ENCODE measurements at places on chromosomes 12 and 14.

DNA sequence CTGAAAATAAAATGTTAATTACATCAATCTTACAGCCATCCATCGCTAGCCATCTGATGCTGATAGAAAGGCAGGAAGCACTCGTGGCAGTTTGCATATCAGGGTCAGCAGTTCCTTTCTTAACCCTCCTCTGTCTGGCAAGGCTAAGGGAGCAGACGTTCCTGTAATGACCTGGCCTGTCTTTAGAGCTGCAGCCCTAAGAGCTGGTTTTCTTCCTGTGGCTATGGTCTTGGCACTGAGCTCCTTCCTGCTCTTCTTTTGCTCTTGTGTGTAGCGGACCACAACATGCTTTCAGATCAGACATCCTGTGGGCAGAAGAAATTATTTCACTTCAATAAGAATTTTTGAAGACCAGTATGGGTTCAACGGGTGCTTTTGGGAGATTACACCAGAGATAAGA, 170.4 kb downstream of the DAD1 start:
- no peak for DNase-seq

GRCh38 chr12:105485921-105486320, 155.4 kb downstream of the C12orf75 start:
- DNase-seq = no peak

DNA sequence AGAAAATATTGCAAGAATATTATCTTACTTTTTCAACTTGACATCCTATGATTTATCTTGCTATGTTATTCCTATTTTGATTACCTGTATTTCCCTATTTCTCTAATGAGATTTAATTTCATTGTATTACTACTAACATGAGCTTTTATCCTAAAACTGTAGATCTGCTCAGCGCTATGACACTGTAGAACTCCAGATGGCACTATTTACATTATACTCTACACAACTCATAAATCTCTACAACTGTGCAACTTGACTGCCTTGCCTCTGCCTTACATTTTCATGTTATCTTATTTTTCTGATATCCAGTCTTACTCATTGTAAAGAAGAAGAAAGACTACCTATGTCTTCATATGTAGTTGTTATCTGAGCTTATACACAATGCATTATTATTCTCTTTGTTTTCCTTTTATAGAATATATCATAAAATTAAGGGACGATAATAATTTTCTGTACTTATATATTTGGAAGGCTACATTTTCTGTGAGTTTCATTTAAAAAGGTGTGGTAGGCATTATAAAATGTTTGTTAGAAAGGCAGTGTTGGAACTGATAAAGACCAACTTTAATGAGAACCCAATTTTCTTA, 24.1 kb downstream of the NUP37 start:
- DNase-seq = no peak

DNA sequence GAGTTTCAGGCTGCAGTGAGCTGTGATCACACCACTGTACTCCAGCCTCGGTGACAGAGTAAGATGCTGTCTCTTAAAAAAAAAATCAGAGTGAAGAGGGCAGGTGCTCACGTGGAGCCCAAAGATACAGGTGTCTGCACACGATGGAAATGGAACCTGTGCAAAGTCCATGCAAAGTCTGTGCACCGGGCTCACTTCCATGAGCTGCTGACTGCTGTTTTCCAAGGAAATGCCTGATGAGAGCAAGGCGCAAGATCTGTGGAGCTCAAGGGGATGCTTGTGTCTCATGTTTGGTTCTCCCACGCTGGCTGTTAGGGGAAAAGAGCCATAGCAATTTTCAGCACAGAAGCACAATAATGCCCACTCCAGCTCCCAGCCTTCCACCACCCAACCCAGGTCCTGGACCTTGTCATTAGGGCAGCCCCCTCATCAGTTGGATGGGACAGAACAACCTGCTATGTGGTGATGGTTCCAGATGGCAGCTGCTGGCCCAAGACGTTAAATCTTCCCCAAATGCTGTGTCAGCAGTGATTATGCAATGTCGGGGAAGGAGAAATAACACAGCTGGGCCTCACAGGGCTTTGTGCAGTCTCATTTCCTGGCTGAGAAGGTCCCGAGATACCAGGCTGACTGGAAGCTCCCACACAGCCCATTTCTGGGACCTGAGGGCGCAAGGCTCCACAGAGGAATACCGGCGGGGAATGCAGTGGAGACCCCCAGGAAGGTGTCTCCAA, 27.9 kb upstream of the DICER1 start:
- no peak for DNase-seq

DNA sequence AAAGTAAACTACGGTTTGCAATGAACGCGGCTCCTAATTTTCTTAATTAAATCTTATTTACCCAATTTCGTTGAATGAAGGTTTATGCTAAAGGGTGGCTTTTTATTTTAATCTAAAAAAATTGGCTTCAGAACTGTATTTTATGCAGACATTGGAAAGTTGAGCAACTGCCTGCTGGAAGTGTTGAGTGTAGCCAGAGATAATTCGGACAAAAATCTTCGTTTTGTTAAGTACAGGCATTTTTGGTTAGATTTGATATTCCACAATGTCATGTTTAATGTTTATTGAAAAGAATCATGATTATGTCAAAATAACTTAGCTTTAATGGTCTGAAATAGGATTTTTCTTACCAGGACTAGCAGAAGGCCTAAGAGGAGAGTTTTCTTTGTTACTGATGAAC, 875 bp downstream of the IRAK3 start:
- no peak for DNase-seq

DNA sequence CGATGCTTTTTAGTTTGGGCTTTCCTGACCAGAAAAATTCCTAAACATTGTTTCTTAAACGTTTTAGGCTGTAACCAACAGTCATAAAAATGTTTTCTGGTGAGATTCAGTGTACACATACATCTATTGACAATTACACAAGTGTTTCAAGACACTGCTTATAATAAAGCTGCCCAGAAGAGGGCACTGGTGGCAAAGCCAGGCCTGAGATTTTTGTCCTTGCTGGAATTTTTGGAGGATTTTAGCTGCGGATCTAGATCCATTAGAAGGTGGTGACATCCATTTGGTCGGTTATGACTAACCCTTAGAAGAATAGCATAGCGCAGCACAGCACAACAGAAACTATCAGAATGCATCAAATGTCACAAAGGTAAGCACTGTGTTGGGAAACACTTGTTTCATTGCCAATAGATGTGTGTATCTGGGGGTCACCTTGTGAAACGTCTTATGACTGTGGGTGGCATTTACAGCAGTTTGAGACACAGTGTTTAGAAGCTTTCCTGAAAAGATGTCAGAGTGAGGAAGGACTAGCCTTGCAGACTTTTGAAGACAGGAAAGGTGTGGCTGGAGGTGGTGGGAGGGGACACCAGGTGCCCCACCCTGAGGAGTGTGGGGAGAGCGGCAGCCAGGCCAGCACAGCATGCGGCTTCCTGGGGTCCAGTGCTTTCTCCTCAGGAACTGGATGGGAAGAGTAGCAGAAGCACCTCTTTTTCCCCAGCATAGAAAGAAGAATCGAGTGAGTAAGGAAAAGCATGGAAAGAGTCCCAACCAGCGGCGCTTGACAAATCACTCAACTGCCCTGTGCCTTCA, 54.7 kb upstream of the FKBP4 start:
- no peak for DNase-seq

GRCh38 chr14:54189748-54190354, 207.0 kb upstream of the CDKN3 start:
- DNase-seq = no peak

DNA sequence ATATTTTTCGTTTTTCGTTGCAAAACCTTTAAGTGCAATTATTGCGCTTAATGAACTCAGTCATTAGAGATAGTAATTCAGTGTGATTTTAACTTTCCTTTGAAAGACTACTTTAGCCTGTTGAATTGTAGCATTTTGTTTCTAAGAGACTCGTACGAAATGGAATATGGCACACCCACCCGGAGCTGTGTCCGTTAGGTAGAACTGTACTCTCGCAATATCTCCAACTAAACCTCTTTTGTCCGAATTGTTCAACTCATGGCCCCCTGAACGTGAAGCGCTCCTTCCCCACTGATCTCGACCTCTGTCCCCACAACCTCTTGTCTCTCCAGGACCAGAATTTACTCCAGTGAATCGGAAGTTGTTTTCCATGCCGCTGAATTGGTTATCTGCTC, 800 bp downstream of the PCNX4 start:
- DNase-seq = no peak

- DNase-seq = no peak
Observed at GRCh38 chr14:46887144-46887543, 235.6 kb upstream of the RPL10L start.

- no peak for DNase-seq
Observed at GRCh38 chr14:67815573-67816225, 691 bp downstream of the ZFYVE26 start.

DNA sequence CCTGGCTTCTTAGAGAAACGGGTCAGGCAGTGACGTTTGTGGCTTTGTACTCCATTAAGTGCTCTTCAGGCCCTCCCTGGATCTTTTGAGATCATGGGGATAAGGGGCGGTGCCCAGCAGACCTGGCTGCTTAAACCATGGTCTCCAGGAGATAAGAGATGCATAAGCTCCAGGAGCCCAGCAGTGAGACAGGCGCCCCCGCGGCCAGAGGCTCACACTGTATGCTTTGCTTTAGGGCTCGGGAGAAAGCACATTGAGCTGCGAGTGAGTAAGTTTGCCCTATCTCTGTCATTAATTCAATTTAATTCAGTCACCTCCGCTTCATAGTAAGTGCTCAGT, 359.5 kb downstream of the CACNA1C start:
- no peak for DNase-seq

- no peak for DNase-seq
Observed at GRCh38 chr14:101780887-101781239, 19.4 kb downstream of the PPP2R5C start.
